ENCODE measurements at places on chromosomes 2 and 18.

- no peak for ATAC-seq
These were observed 5.1 kb upstream of the PAX8 start for GRCh38 chr2:113283704-113284284.

- ATAC-seq: no peak
These were observed 417 bp downstream of the IL1B start for GRCh38 chr2:112836163-112836560.

DNA sequence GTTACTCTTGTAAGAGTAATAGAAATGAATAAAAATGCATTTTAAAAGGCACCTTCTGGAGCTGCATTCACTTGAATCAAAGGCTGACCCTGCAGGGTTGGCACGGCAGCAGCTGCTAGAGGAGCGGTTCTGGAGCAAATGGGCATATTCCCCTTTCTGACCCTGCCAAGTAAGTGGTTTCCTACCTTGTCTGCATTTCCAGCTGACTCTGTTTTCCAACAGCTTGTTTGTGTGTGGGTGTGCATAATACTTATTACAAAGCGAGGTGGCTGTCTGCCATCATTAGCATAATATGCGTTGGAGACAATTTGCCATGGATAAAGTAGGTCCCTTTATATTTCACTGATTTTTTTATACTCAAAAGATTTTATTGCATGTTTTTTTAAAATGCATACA, 21.3 kb upstream of the TTN start:
- ATAC-seq: no peak

DNA sequence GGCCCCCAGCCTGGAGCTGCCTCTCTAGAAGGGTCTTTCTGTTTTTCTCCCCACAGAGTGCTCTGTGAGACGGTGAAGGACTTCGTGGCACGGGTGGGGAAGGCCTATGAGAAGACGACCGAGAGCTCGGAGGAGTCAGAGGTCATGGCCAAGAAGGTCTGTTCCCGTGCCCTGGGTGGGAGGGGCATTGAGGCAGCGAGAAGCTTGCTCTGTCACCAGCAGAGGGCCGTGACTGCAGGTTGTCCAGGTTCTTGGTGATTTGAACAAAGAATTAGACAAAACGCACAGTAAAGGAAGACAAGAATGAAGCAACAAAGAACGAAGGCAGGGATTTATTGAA, 93.9 kb downstream of the DGKD start:
- no peak for ATAC-seq

- no peak for ATAC-seq
These were observed 1.0 kb downstream of the PLEK start for GRCh38 chr2:68366083-68366560.

- ATAC-seq: no peak
These were observed 16.6 kb downstream of the HJURP start for GRCh38 chr2:233837694-233838229.

GRCh38 chr18:79629249-79629558, 50.4 kb upstream of the CTDP1 start:
- no peak for ATAC-seq

- peak; percentile 64 for ATAC-seq
These were observed 89.2 kb downstream of the DOCK10 start for GRCh38 chr2:224952936-224953657.

DNA sequence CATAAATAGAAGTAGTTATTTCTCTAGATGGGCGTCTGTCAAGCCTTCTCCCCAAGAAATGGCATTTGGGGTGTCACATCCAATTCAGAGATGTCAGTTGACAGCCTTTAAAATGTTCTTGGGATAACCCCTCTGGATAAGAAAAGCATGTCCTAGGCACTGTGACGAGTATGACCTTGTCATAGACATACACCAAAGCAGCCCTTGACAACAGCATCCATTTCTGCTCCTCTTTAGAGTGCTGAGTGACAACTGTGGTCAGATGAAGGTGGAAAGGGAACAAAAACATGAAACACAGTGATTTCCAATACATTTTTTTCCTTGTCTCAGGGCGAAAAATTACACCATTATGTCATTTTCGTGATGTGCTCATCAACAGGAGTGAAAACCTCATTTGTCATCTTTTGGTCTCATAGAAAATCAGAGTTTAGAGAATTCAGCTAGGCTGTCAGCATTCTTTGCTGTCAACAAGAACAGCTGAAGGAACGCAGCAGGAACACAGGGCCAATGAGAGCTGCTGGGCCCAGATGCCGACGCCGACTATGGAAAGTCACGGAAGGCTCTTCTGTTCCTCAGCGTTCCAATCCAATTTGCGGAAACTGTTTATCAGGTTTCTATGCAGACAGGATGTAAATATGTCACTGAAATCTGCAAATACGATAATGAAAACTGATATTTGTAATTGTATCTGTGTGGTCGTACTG, 193.2 kb downstream of the ICOS start:
- ATAC-seq: no peak

GRCh38 chr2:234447963-234448362, 48.9 kb downstream of the ARL4C start:
- no peak for ATAC-seq

DNA sequence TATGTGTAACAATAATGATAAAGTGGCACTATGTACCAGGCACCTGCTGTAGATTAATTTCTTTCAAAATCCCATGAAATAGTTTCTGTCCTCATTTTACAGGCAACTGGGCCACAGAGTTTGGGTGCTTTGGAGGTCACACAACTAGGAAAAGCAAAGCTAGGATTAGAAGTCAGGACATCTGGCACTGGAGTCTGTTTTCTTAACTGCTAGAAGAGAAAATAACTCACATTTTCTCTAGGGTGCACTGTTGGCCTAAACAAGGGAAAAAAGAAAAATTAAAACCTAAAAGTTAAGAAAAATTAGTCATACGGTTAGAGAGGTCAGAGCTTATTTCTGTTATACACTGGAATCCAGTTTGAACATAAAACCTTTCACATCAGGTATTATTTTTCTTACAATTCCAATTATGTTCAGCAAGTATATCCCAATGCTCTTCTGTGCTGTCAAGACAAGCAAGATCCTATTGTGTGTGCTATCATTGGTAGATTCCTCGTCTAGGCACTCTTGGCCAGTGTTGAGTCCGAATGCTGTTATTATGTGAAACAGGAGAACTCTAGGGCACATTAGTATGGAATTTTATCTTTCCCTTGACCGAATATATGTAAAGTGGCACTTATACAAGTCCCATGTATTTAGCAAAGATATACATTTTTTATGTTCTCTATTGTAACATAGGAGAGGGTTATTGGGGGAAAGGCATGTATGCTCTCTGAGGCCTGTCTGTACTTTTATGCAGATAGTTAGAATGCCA, 1.5 kb upstream of the OSGEPL1 start:
- ATAC-seq: no peak

GRCh38 chr2:103138123-103138901, 376.5 kb downstream of the TMEM182 start:
- no peak for ATAC-seq

- no peak for ATAC-seq
These were observed 4.4 kb downstream of the CTIF start for GRCh38 chr18:48543228-48543627.

DNA sequence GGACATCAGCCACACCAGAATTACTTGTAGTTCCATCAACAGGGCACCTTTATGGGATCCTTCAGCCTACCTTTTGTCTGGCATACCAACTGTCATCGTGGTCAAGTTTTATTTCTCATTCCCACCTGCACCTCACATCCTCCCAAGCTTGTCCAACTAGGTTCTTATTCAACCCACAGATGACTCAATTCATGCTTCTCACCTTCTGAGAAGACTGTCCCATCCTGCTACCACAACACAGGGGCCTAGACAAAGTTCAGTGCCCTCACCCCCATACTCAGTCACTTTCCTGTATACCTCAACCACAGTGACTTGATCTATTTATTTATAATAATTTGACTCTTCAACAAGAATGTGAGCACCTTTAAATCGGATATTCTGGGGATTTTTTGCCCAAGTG, 114.4 kb upstream of the ACVR1C start:
- ATAC-seq: peak; percentile 56

DNA sequence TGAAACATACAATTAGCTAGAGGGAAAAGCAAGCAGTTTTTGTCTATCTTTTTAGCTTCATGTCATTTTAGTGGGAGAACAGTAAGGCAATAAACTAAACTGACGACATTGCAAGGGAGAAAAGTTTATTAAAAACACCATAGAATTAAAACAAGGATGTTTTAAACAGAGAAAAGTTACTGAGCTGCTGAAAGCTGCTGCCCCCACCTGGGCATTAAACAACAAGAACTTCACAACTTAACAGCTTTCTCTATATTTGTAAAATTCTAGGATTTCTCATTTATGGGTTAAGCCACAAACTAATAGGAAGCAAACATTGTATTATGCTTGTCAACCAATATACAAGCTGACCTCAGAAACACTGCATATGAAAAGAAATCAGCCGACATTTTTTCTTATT, 289.2 kb downstream of the ERBB4 start:
- no peak for ATAC-seq

Data from activated CD4-positive, CD25-positive, alpha-beta regulatory T cell treated with anti-CD3 and anti-CD28 coated beads, Interleukin-2, amount 50 U/mL, for 24 hours (primary cell).